CD4-positive, alpha-beta T cell (primary cell): ENCODE measurements at places on chromosomes 5 and 9.

DNA sequence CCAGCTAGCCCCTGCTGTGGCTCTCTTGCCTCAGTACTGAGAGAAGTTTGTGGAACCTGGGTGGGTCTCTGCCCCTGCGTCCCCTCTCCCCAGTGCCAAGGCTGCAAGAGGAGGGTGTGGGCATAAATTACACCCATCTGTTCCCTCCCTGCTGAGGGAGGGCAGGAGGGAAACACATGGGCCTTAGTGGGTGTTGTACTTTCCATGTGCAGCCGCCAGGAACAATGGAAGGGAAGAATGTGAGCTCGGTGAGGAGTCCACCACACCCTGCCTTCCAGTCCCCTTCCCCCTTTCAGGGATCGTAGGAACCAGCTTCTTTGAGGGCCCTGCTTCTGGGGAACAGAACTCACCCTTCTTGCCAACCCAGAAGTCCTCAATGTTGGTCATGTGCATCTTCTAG is 138.2 kb upstream of the KLF4 start:
- no peak for DNase-seq

DNA sequence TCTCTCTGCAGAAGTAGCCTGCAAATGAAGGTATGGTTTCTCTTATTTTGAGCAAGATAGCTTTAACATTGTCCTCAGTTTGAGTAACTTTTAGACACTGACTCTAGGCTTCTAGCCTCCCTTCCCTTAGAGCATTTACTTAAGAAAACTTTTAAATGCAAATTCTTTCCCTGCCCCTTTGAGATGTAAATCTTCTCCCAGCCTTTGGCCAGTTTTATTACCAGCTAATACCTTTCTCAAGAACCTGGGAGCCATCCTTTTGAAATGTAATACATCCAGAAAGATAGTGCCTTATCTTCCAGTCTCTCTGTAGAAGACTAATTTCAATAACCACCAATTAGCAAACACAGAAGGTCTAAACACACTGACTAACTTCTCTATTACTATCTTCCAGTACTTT is 688.9 kb upstream of the CDH9 start:
- no peak for DNase-seq

GRCh38 chr5:166881802-166882201 is 1409.6 kb upstream of the WWC1 start:
- no peak for DNase-seq

DNA sequence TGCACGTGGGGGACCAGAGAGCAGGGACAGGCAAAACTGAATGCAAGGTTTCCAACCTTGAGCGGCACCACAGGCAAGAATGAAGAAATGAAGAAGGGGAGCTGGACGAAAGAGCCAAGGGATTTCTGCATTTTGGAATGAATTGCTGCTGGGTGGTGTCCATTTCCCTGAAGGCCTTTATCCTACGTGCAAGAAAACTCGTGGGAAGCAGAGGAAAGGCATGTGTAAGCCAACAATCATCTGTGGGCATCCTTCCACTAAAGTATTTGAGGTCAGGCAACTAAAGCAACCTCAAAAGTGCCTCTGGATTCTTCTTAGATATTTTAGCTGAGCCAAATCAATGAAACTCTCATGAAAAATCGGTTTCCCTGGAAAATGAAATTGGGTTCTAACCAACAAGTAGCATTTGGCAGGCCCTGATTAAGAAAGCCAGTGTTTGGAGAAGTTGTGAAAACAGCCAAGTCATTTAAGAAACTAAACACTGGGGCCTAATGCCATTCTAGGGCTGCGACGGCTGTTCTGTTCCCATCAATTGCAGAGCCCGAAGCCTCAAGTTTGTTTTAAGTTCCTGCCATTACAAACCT is 4.7 kb upstream of the TGFBI start:
- no peak for DNase-seq

DNA sequence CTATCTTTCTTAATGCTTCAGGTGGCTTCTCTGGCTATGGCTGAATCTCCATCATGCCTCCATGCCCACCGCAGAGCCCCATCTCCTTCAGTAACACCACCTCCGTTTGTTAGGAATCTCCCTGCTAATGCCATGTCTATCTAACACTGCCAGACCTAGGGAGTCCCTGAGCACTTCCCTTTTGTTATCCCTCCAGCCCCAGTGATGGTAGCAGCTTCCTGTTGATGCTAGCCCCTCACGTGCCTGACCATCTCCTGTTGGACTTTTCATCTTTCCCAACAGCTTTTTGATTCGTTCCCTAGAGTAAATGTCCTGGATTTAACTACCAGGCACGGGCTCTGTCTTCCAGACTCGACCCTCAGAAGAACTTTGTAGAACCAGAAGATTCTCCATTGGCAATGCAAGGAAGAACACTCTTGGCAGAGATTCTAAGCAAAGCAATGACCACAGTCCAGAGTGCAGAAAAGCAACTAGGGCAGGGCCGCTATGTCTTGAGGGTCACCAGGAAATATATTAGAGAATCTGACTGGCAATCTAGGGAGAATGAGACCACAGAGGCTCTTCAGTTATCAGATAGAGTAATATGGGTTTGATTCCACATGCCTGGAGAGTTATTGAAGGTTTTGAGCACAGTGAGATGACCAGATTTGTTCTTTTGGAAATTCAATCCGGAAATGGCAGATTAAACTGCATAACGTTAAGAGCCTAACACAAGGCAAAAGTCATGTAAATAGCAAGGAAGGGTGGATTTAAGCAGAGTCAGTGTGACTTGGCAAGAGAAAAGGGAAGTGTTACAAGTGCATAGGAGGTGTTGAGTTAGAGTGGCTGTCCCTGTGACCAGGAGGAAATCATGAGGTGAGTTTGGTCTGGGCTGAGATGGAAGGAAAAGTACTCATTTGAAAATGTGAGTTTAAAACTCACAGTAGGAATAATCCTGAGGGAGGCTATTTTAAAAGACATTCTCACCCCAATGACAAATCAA is 555.2 kb downstream of the ACTL7B start:
- DNase-seq, result no peak

DNA sequence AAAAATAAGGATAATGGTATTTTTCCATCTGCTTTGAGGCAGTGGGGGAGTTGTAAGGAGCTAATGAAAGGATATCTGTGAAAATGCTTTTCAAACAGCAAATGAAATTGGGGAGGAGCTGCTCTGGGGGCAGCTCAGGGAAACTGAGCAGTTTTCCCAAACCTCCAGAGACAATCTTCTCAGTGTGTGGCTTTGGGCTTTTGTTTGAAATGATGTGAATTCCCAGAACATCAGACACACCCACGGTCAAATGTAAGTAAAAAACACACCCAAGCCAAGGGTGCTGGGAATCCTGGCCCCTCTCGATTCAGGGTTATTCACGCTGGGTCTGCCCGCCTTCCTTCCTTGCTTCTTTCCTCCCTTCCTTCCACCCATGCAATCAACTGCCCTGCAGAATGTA is 512.6 kb downstream of the BNC2 start:
- no peak for DNase-seq

DNA sequence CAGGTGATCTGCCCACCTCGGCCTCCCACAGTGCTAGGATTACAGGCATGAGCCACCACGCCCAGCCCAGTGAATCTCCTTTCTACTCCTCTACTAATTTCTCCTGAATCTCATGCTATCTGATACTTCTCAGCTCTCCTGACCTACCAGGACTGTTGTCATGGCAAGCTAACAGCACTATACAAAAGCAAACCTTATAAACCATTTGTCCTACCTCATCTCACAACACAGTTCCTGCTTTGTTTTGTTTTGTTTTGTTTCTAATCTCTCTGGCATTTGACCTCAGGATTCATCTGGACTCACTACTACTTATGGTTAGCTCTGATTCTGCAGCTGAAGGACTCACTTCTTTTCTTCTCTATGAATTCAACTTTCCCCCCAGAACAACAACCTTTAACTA is 734.8 kb downstream of the TLE1 start:
- DNase-seq, result no peak

- no peak for DNase-seq
These were observed 114.5 kb downstream of the PALM2AKAP2 start for GRCh38 chr9:109894473-109894872.

- DNase-seq, result no peak
These were observed 50.9 kb upstream of the SARDH start for GRCh38 chr9:133788819-133789717.
